ENCODE measurements at places on chromosomes 7 and 10.

GRCh38 chr10:3987143-3987974 lies 202.3 kb upstream of the KLF6 start:
- no peak for DNase-seq

DNA sequence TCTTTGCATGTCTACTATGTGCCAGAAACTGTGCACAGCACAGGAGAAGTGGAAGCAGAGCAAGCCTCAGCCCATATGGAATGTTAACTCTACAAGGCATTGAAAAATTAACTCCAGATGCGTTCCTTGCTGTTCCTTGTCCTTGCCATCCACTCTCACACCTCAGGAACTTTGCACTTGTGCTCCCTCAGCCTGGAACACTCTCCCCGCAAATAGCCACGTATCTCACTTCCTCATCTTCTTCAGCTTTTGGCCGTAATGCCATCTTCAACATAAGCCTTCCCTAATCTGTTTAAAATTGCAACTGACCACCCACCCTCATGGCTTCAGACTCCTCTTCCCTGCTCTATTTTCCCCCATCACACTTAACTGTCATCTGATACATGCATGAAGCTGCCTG lies 83.2 kb upstream of the CAPZA2 start:
- no peak for DNase-seq

GRCh38 chr7:81761821-81762220 lies 8.0 kb downstream of the HGF start:
- no peak for DNase-seq

GRCh38 chr10:6507311-6507710 lies 72.8 kb downstream of the PRKCQ start:
- no peak for DNase-seq

GRCh38 chr7:88548399-88548798 lies 211.1 kb upstream of the ZNF804B start:
- DNase-seq = no peak

DNA sequence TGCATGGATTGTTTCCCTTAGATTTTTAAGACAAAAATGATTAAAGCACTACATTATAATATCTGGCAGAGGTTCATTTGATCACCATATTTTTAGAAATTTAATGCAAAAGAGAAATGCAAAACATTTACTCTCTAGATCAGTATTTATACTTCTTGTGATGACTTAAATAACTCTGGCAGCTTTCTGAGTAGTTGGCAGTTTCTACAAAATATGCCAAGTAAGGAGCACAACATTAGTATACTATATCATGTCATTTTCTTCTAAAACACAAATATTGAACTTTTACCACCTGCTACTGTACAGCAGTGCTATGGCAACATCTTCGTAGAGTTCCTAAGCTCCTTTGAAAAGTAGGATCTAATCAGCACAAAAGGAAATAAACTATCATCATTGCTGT lies 275.2 kb downstream of the PCDH15 start:
- DNase-seq = no peak

DNA sequence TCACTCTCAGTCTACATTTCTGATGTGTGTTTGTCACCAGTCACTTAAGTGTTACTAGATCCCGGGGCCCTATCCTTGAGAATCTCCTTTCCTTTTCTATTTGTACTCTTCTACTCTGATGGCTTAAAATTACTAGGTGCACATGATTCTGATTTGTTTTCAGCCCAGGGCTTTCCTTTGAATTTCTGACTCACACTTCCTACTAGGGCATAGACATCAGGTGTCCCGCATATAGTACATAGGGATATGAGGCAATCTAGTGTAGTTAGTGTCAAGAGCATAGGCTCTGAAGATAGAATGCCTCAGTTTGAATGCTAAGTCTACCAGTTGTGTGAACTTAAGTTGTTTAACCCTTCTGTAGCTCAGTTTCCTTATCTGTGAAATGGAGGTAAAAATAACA lies 49.4 kb upstream of the LRRN3 start:
- DNase-seq = no peak

GRCh38 chr10:123583639-123584418 lies 82.3 kb upstream of the GPR26 start:
- DNase-seq = no peak

DNA sequence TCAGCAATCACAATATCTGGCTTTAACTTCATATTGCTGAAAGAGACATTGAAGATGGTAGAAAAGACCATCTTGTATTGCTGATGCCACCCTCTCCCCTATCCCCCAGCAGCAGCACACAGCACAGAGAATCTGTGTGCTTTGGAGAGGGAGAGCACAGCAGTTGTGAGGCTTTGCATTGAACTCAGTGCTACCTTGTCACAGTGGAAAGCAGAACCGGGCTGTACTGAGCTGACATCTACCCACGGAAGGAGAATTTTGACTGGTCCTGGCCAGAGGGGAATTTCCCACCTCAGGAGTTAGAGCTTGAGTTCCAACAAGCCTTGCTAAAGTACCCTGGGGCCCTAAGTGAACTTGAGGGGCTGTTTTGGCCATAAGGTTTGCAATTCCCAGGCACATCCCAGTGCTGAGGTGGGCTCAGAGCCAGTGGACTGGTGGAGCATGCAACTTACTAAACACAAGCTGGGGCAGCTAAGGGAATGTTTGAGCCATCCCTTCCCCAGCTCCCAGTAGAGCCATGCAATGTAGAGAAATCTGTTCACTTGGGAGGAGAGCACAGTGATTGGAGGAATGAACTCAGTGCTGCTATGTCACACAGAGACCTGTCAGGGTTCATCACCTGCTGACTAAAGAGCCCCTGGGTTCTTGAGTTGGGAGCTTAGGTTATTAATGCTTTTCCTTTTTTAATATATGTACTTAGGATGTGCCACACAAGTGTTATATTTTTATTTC lies 62.1 kb downstream of the OR13A1 start:
- no peak for DNase-seq

DNA sequence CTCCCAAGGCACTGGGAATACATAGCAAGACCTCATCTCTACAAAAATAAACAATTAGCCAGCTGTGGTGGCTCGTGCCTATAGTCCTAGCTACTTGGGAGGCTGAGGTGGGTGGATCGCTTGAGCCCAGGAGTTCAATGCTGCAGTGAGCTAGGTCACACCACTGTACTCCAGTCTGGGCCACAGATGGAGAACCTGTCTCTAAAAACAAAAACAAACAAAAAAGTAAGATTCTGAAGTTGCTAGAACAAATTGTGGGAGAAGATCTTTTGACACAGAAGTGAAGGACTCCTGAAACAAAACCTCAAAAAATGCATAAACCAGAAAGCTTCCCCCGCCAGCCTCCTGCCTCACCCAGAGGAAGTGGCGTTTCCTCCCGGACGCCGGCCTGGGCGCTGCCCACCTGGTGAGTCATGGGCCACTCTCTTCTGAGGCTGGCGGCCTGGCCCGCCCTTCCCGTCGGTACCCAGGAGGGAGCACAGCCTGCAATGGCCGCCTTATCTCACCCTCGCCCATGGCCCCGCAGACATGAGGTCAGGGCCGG lies 25.4 kb upstream of the ELN start:
- DNase-seq = no peak

- no peak for DNase-seq
Measured at GRCh38 chr7:154853063-154853726, 149.7 kb downstream of the PAXIP1 start.

DNA sequence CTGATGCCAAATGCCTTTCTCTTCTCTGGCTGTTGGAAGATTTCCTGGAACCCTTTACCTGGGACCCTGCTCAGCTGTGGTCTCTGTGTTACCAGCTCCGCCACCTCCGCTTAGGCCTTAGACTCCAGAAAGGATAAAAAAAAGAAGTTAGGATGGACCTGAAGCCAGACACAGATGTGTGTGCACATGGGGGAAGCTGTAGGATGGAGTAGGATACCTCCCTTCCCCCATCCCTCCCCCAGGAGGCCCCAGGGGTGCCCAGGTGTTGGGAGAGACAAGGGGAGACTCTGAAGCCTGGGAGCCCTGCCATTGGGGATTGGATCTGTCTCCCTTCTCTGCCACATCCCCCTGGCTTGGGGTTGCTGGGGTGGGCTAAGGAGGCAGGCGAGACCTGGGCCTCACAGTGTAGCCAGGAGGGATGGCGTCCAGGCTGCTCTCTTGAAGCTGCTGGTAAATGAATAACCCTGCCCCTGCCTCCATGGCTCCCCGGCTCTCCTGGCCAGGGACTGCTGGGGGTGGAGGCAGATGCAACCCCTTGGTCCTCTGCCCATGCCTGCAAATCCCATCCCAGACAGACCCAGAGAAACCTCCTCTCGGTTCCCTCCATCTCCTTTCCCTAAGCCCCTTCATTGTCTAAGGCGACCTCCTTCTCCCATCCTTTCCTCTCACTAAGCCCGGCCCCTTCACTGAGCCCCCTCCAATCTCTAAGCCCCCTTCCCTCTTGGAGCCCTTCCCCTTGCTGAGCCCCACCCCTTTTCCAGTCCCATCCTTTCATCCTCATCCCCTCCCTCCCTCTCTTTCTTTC lies 8.0 kb downstream of the CLDN3 start:
- no peak for DNase-seq

DNA sequence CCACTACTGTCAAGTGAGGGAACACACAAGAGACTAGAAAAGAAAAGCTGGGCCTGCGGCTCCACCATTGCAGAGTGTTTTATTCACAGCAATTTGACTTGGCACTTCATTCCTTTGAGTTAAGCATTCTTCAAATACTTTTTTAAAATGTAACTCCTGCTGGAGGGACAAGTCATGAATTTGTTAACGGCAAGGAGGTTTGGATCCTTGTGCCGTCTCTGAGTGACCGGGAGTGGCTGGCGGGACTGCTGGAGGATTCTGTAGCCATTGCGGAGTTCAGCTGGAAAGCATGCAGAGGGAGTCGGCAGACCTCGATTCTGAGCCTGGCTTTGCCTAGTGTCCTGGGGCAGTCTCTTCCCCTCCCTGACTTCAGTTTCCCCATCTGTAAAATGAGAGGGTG lies 9.8 kb downstream of the HSPA12A start:
- DNase-seq = no peak

- peak; percentile 83 for DNase-seq
Measured at GRCh38 chr7:14858410-14858809, 44.1 kb downstream of the DGKB start.

DNA sequence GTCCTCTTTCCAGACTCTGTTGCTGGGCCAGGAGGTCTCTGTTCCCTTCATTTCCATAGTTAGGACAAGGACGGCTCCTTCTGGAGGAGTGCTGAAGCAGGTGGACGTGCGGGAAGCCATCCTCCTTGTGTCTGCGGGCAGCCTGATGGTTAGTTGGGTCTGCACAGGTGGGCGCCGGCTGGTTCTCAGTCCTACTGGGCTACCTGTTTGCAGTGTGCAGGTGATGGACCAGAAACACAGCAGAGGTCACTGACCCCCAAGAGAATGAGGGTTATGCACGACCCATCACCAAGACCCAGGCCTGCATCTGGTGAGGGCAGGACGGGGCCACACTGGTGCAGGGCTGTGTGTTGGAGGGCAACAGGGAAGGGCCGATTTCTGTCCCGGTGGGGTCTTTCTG lies 7.8 kb downstream of the RARRES2 start:
- DNase-seq = no peak

DNA sequence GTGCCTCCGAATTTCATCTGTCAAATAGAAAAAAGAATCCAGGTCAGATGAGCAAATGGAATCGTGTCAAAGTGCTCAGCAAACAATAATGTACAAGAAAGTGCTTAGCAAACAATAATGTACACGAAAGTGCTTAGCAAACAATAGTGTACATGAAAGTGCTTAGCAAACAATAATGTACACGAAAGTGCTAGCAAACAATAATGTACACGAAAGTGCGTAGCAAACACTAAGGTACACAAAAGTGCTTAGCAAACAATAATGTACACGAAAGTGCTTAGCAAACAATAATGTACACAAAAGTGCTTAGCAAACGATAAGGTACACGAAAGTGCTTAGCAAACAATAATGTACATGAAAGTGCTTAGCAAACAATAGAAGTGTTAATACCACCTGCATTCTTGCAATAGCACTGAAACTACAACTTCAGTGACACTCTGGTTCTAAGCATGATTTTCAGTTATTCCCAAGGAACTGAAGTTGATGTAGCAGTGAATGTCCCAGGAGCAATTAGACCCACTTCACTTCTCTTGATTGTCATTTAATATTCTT lies 33.4 kb upstream of the MYL10 start:
- no peak for DNase-seq

DNA sequence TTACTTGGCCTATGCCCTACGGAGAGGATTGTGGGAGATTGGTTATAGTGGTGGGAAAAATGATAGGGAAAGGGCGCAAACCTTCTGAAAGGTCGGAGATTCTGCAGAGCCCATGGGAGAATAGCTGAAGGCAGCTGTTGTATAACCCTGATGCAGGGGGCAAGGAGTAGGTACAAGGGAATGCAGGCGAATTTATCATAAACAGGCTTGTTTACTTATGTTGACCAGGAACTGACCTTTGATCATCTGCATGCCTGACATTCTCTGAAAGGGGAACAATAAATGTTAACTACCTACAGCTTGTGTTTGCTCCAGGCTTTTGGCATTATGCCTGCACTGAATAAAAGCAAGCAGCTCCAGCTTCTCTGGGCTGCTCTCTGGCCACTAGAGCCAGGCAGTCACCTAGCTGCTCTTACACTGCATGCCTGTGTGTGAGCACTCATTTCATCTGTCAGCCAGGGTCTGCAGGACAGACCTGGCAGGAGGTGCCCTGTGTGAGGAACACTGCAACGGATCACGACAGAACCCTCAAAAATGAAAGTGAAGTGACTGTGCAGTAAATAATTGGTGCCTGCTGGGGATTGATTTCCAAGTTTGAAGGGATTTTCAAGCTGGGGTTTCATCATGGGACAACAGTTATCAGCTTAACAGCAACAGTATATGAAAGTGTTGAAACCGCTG lies 31.1 kb upstream of the ABCA13 start:
- DNase-seq = no peak

GRCh38 chr10:114911801-114912469 lies 26.1 kb upstream of the TRUB1 start:
- no peak for DNase-seq

DNA sequence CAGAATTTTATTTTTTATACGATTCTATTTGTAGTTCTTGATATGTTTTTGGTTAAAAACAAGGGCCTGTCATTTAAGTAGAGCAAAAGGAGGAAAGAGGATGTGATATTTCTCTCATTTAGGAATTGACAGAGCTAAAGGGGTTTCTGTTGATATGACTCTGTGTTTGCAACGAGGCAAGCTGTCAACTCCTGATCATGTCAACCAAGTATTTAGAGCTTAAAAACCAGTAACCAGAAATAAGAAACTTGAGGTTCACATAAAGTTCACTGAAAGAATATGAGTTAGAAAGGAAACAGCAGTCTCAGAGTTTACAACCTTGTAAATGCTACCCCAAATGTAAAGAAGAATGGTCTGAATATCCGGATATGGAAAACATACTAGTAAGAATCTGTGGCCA lies 434.2 kb downstream of the PARD3 start:
- no peak for DNase-seq

Data from NCI-H2081 treated with DMSO at 0.1 percent for 48 hours (cell line).